Activated CD4-positive, alpha-beta T cell treated with anti-CD3 and anti-CD28 coated beads, Interleukin-2, Interleukin-4, amounts not matched to agents 100 ng/mL and 50 ng/mL, durations not matched to agents 16 hours and 8 hours (primary cell): ENCODE measurements at places on chromosomes 16 and 17.

- no peak for DNase-seq
These were observed 555 bp downstream of the HDAC5 start for GRCh38 chr17:44122816-44123355.

DNA sequence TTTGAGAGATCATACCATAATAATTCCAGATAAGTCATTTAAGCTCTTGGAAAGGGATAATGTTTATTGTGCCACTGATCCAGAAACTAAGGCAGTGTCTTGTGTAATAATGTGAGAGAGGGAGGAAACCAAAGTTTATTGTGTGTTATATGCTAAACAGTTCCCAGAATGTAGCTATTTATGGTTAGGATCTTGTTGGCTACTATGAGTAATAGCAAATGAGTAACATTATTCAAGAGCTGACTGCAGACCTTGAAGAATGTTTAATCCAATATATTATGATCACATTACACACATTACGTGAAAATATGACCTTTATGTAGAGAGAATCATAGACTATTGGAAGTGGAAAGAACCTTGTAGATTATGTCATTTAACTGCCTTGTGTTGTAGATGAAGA lies 139.5 kb downstream of the BCAS3 start:
- no peak for DNase-seq

- DNase-seq: no peak
These were observed 22.7 kb upstream of the TMEM101 start for GRCh38 chr17:44037471-44037870.

- DNase-seq: peak; percentile 49
These were observed 3.0 kb upstream of the ITGAX start for GRCh38 chr16:31351942-31352325.

DNA sequence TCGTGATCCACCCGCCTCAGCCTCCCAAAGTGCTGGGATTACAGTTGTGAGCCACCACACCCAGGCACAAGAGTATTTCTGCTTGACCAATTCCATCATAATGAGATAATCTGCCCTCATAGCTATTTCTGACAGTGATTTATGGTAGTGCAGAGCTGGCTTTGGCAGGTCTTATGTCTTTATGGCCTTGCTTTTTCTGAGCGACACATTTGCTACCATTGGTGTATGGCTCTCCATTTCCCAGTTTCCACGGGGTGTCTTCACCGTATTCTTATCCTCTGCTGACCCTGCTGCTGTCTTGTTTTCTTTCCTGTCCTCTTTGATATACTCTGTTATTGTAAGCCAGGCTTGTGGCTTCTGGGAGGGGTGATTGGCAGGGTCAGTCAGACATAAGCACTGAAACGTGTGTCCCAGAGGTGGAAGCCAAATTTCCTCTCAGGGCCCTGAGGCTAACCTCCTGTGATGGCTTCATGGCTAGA lies 161.1 kb upstream of the TBX2 start:
- DNase-seq: no peak

DNA sequence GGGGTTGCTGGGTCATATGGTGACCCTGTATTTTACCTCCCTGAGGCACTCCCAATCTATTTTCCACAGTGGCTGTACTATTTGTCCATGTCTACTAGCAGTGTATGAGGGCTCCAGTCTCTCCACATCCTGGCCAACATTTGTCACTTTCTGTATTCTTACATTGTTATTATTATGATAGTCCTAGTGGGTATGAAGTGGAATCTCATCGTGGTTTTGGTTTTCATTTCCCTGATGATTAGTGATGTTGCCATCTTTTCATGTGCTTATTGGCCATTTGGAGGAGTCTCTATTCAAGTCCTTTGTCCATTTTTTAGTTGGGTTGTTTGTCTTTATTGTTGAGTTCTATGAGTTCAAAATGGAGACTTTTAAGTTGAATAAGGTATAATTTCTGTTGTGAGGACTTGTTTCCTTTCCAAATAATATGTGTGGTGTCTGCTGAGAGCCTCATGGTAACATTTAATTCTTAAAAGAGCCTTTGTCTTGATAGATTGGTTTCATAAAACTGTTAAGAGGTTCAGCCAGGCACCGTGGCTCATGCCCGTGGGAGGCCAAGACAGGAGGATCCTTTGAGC lies 108.2 kb downstream of the RPTOR start:
- no peak for DNase-seq

GRCh38 chr17:924711-925475 lies 54.7 kb downstream of the NXN start:
- DNase-seq: no peak

GRCh38 chr17:73103641-73104335 lies 11.3 kb upstream of the SLC39A11 start:
- DNase-seq: no peak

DNA sequence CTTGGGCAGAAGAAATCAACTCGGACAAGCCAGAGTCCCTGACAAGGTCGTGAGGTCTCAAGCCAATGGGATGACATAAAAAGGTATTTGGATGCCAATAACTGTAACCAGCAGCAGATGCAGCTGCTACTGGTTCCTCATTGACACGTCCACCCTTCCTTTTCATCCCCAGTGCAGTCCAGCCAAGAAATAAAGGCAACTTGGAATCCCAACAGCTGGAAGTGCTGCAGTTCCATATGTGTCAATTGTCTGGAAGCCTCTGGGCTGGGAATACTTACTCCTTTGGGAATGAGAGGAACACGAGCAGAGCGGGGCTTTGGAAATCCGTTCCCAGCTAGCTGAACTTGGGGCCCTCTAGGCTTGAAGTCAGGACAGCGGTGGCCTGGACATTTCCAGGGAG lies 360.4 kb upstream of the ZFHX3 start:
- DNase-seq: no peak

DNA sequence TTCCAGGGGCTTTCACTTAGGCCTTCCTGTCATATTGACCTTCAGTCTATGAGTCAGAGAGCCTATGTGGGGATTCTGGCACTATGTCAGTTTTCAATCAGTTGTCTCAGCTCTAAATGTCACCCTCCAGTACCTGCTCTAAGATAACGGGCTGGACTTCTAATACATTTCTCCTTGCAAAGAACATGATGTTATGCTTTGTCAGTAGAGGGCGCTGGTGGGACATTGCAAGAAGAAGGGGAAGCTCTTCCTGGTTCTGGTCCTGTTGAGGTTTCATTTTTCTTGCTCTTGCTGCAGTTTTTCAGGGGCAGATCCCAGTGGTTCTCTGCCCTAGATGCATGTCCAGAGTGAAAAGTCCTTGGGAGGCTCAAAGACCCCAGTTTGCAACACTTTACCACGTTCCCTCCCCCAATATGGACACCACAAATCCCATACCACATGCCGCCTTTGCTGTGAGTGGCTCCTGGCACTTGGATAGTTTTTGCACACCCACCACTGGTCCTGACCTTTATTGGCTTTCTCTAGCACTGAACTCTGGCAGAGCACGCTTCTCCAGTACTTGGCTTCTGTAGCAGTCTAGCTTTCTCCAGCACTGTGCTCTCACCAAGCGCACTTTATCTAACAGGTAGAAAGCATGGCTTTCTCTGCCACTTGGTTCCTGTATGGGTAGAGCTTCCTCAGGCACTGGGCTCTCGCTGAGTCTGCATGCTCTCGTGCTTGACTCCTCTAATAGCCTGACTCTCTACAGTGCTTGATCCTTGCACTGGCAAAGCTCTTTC lies 49.0 kb downstream of the BCL7C start:
- DNase-seq: peak; percentile 89

DNA sequence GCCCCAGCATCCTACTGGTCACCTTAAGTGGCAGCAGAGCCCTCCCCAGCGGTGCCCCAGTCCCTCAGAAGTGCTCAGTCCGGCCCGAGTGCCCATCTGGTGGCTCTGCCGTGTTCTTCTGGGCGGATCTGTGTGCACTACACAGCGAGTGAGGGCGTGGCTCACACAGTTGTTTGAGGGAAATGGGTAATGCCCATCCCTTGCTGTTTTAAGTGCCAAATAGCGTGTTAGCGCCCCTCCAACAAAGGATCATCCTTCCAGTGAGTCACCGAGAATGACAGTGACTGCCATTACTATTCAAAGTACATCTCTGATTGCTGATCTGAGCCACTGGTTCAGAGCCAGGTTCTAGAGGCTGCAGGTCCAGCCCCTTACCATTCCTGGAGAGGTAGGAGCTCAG lies 152.0 kb downstream of the LGALS9B start:
- no peak for DNase-seq

- DNase-seq: no peak
These were observed 1034.8 kb upstream of the RBFOX1 start for GRCh38 chr16:6297666-6298410.

GRCh38 chr17:1644493-1645206 lies 882 bp downstream of the SCARF1 start:
- peak; percentile 54 for DNase-seq
